Nephron progenitor cell (in vitro differentiated cells): ENCODE measurements at places on chromosomes 12 and 14.

DNA sequence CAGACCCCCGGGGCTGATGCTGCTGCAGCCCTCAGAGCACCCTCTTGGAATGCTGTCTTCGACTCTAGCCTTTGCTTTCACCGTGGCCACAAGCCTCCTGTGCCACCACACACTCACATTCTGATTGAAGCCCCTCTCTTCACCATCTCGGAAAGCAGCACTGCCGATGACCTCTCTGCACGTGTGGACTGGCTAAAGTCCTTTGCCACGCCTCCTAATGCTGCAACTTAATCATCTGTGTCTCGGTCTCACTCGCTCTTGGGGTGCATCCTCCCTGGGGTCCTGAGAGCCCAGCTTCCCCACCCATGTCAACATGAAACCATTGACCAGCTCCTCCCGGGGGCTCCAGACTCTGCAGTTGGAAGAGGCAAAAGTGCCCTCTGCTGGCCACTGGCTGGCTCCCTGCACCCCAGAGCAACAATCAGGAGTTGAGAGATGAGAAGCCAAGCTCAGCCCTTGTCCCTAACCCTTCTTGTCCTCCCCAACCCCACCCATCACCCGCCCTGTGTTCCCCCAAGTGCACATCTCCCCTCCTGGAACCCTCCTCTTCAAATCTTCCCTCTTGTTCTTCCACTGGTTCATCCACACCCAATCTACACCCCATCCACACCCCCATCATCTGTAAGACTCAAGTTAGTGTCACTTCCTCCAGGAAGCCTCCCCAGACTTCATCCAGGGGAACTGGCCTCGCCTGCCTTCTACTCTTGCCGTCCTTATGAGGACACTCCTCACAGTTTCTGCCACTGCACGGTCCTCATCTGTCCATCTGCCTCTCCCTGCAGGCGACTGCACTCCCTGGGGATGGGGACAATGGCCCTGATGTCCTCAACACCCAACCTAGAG lies 23.6 kb upstream of the FAM181A start:
- H3K4me3 ChIP-seq: peak overlapping the region; percentile 45
- DNase-seq: peak; percentile 61
- no peaks in the 10 kb centered on the region for H3K36me3 ChIP-seq
- peak overlapping the region; percentile 5 for H3K27ac ChIP-seq

DNA sequence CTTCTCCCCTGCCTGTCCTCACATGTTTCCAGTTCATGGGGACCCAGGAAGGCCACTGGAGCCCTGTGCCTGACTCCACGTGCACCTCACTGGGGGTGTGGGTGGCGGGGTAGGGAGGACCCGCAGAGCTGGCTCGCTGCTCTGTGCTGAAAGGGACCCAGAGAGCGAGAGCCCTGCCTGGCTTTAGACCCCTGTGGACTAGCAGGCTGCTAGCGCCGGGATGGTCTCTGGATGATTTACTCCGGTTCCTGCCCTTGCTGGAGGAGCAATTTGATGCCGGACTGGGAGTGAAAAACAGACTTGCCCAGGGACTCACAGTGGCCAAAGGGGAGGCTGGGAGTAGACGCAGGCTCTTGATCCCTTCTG lies 49.0 kb downstream of the NTF3 start:
- DNase-seq: peak; percentile 70
- H3K4me3 ChIP-seq: no peak overlapping the region
- no peak overlapping the region for H3K27ac ChIP-seq
- H3K4me1 ChIP-seq: peaks cover 18% of the 10 kb centered on the region
- peaks cover 3% of the 10 kb centered on the region for H3K27me3 ChIP-seq

DNA sequence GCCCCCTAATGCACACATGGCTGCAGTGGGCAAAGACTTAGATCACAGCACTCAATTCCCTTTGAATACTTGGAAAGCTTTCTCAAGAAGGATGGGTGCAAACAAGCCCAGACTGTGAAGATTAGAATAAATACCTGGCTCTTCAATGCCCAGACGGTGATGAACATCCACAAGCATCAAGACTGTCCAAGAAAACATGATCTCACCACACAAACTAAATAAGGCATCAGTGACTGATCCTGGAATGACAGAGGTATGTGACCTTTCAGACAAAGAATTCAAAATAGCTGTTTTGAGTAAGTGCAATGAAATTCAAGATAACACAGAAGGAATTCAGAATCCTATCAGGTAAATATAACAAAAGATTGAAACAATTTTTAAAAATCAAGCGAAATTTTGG lies 43.8 kb upstream of the ZDHHC17 start:
- no peak overlapping the region for H3K4me3 ChIP-seq
- H3K36me3 ChIP-seq: no peaks in the 10 kb centered on the region
- H3K27me3 ChIP-seq: peaks cover 1% of the 10 kb centered on the region
- DNase-seq: no peak
- peak overlapping the region; percentile 1 for H3K27ac ChIP-seq

- DNase-seq: no peak
- no peaks in the 10 kb centered on the region for H3K27me3 ChIP-seq
These were observed 76.3 kb downstream of the KDM2B start for GRCh38 chr12:121504505-121504904.

DNA sequence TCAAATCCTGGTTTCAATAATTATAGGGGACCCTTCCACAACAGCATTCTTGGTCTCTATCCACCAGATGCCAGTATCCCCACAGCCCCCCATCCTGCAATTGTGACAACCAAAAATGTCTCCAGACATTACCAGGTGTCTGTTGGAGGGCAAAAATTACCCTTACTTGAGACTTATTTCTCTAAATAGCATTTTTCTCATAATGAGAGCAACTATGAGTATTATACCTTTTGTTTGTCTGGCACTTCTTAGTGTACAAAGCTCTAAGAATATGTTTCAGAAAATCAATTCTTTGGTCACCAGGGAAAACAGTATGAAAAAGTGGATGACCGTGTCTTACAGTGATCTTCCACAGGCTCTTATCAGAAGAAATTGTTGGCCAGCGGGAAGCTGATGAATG lies 27.5 kb upstream of the RMST start:
- no peak for DNase-seq
- no peaks in the 10 kb centered on the region for H3K4me1 ChIP-seq
- no peak overlapping the region for H3K4me3 ChIP-seq
- no peak overlapping the region for H3K27ac ChIP-seq
- H3K36me3 ChIP-seq: no peaks in the 10 kb centered on the region

- H3K27me3 ChIP-seq: no peaks in the 10 kb centered on the region
- no peak for DNase-seq
- no peaks in the 10 kb centered on the region for H3K36me3 ChIP-seq
These were observed 44.0 kb upstream of the AMIGO2 start for GRCh38 chr12:47123730-47124129.

- no peaks in the 10 kb centered on the region for H3K4me1 ChIP-seq
- peaks cover 27% of the 10 kb centered on the region for H3K27me3 ChIP-seq
- H3K36me3 ChIP-seq: no peaks in the 10 kb centered on the region
- H3K4me3 ChIP-seq: no peak overlapping the region
- H3K27ac ChIP-seq: no peak overlapping the region
- no peak for DNase-seq
These were observed 314.6 kb downstream of the BCL11B start for GRCh38 chr14:98957211-98958047.

- no peak overlapping the region for H3K27ac ChIP-seq
- H3K4me1 ChIP-seq: peaks cover 15% of the 10 kb centered on the region
- H3K27me3 ChIP-seq: peaks cover 3% of the 10 kb centered on the region
These were observed 21.3 kb upstream of the BCAT1 start for GRCh38 chr12:24970177-24970576.

DNA sequence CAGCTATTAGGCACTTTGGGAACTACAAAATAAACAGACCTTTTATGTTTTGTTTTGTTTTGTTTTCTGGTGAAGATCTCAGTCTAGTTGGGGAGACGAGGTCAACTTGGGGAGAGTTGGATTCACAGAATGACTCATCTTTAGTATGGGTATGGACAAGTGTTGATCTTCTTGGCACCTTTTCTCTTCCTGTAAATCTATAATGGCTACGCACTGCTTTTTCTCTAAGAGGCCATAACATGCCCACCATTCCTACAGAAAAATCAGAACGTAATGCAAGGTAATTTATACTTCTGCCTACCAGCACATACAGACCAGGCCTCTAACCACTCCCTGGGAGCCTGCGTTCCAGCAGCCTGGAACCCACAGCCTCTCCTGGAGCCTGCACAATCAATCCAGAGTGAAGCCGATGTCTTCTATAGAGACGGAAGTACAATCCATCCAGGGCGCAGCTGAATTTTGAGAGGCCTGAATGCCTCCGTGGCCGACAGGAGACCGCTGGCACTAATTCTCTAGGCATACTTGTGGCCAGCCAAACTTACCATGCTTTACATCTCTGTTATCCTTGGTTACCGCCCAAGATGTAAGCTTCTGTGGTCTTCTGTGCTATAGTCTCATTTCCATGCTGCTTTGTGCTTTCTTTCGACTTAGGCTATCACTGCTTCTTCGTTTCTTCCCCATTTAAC lies 717 bp downstream of the PPHLN1 start:
- H3K36me3 ChIP-seq: peaks cover 9% of the 10 kb centered on the region
- H3K27me3 ChIP-seq: no peaks in the 10 kb centered on the region
- peaks cover 31% of the 10 kb centered on the region for H3K4me1 ChIP-seq
- peak; percentile 6 for DNase-seq
- H3K4me3 ChIP-seq: peak overlapping the region; percentile 97

DNA sequence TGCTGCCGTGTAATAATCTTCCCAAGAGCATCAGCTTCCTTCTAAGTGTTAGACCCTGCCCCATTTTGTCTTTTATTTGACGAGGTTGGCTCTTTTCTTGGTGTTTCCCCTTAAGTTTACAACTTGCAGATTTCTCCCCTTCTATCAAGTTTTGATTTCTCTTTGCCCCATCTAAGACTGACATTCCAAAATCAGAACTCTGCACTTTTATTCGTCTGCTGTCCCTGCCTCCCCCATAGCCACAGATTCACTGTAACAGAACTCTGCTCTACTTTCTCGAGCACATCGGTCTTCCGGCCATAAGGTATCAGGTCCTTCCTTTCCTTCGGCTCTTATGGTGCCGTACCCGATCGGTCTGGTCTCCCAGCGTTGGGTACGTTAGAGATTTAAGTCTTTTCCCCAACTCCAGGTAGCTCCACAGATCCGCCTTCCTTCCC lies 563 bp downstream of the DCP1B start:
- H3K36me3 ChIP-seq: peaks cover 5% of the 10 kb centered on the region
- H3K27ac ChIP-seq: peak overlapping the region; percentile 99
- peaks cover 36% of the 10 kb centered on the region for H3K4me1 ChIP-seq
- no peaks in the 10 kb centered on the region for H3K27me3 ChIP-seq
- DNase-seq: no peak

- peak overlapping the region; percentile 88 for H3K27ac ChIP-seq
- H3K36me3 ChIP-seq: peaks cover 4% of the 10 kb centered on the region
- H3K4me3 ChIP-seq: no peak overlapping the region
- no peaks in the 10 kb centered on the region for H3K27me3 ChIP-seq
These were observed 156.3 kb upstream of the LRIG3 start for GRCh38 chr12:59076622-59077021.

- no peaks in the 10 kb centered on the region for H3K4me1 ChIP-seq
- H3K27ac ChIP-seq: no peak overlapping the region
- no peak overlapping the region for H3K4me3 ChIP-seq
- peaks cover 11% of the 10 kb centered on the region for H3K27me3 ChIP-seq
These were observed 750.5 kb upstream of the TMEM132C start for GRCh38 chr12:127516467-127516866.

DNA sequence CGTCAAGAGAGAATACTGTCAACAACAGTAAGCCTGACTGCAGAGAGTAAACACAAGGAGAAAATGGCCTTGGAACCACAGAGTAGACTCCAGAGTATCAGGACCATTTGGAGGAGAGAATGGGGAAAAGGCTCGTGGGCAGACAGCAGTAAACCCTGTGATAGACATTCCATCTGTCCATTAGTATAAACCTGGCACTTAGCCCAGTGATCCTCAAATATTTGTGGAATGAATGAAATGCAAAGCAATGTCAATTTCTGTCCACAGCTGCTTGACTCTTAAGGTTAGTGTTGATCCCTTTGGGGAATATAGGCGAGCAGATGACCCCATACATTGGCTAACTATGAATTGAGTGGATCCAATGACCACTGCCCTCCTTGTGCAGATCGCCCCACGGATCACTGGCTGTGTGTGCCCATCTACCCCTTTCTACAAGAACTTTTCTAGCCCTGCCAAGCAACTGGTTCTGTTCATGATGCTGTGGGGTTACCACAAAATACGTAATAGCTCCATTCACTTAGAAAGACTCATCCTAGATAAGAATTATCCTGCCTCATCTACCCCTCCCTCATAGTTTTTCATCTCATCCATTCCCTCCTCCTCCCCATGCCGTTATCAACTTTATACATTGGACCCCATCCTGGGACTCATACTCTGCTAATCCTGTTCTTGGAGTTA lies 846.8 kb downstream of the NRXN3 start:
- H3K27me3 ChIP-seq: peaks cover 3% of the 10 kb centered on the region
- no peak overlapping the region for H3K27ac ChIP-seq
- DNase-seq: no peak
- H3K4me1 ChIP-seq: peaks cover 8% of the 10 kb centered on the region

DNA sequence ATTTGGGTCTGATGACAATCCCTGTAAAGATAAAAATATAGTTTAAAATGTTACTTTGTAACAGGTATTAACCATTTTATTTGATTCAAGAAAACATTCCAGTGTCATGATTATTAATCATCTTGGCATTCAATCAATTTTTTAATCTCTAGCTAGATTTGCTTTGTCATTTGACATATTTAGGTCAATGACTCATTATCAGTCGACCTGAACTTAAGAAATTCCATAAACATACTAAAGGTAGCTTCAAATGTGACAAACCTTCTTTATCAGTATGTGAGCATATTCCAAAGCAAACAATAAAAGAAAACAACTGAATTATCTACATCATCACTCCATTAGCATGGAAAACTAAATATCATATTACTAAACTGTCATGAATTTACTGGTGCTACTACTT lies 50.8 kb upstream of the CDKL1 start:
- no peak overlapping the region for H3K27ac ChIP-seq
- peaks cover 25% of the 10 kb centered on the region for H3K36me3 ChIP-seq
- H3K27me3 ChIP-seq: no peaks in the 10 kb centered on the region
- no peak for DNase-seq

DNA sequence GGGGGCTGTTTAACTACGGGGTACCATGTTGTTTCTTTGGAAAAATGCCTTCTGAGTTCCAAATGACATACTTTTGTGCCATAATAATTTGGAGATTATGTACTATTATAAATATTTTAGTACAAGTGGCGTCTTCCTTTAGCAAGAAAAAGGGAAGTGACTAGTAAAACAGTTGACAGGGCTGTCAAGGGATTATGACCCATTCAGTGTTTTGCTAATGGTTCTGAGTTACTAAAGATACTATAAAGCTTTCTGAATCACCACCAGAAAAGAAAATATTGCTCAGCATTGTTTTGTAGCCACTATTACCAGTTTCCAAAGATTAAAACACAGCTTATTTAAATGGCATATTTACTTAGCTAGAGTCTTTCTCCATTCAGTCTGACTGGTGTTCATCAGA lies 334.9 kb downstream of the SNAPC1 start:
- peaks cover 4% of the 10 kb centered on the region for H3K27me3 ChIP-seq
- H3K4me1 ChIP-seq: peaks cover 13% of the 10 kb centered on the region
- no peak for DNase-seq
- H3K36me3 ChIP-seq: no peaks in the 10 kb centered on the region
- H3K4me3 ChIP-seq: no peak overlapping the region
